Kidney capillary endothelial cell (primary cell): ENCODE measurements at places on chromosomes 4 and X.

- no peak for DNase-seq
These were observed 86.0 kb upstream of the NPFFR2 start for GRCh38 chr4:71945791-71946190.

DNA sequence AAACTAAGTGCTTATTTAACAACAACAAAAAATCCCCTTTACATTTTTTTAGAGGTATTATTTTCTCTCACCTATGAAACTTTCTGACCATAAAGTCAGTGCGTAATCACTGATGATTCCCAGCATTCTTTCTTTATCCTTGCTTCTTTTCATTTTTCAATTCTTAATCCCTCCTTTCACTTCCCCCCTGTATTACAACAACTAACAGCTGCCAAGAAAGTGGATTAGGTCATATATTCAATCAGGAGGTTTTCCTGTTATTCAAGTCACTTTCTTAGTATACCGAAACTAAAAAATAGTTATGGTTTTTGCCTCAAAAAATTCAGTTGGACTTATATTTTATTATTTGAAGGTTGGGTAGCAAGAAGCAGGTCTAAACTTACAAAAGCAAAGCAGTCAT, 2.1 kb upstream of the STAP1 start:
- no peak for DNase-seq

- no peak for DNase-seq
These were observed 110.2 kb downstream of the GNL3L start for GRCh38 chrX:54640103-54640690.

GRCh38 chr4:182835006-182835740, 82.0 kb downstream of the DCTD start:
- DNase-seq: no peak

DNA sequence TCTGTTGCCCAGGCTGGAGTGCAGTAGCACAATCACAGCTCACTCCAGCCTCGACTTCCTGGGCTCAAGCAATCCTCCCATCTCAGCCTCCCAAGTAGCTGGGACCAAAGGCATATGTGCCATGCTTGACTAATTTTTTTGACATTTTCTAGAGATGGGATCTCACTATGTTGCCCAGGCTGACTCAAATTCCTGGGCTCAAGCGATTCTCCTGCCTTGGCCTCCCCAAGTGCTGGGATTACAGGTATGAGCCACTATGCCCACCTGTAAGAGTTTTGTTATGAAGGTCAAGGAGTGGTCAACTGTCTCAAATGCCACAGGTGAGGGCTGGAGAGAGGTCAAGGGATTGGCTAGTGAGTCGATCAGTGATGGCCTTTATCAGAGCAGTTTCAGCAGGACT, 32.5 kb downstream of the TMEM150C start:
- DNase-seq: no peak

DNA sequence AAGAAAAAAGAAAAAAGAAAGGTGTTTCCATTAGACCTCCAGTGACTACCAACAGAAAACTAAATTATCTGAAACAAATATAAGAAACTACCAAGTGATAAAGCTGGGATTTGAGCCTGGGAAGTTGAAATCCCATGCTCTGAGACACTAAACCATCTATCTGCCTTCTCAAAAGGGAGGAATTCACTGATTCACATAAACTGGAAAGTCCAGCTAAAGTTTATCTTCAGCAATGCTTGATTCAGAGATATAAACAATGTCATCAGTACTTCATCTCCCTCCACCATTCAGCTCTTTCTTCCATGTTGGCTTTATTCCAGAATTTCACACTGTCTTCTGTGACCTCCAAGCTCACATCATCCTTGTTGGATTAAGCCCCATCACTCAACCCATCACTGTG, 96.3 kb downstream of the IQCM start:
- no peak for DNase-seq

GRCh38 chrX:79117078-79117477, 27.4 kb upstream of the GPR174 start:
- DNase-seq: no peak
